ENCODE measurements at places on chromosomes 16 and 17.
A peak's percentile ranks its signal among the peaks of the same experiment; 100 is the strongest.

GRCh38 chr17:34598161-34598776 is 18.9 kb downstream of the TMEM132E start:
- DNase-seq = no peak

GRCh38 chr16:13823501-13823900 is 96.5 kb upstream of the ERCC4 start:
- no peak for DNase-seq

GRCh38 chr17:50725769-50726655 is 6.6 kb downstream of the LUC7L3 start:
- DNase-seq = no peak

- no peak for DNase-seq
Measured at GRCh38 chr17:17540278-17540906, 44.2 kb upstream of the RASD1 start.

- no peak for DNase-seq
Measured at GRCh38 chr17:81022344-81022676, 12.6 kb upstream of the BAIAP2 start.

DNA sequence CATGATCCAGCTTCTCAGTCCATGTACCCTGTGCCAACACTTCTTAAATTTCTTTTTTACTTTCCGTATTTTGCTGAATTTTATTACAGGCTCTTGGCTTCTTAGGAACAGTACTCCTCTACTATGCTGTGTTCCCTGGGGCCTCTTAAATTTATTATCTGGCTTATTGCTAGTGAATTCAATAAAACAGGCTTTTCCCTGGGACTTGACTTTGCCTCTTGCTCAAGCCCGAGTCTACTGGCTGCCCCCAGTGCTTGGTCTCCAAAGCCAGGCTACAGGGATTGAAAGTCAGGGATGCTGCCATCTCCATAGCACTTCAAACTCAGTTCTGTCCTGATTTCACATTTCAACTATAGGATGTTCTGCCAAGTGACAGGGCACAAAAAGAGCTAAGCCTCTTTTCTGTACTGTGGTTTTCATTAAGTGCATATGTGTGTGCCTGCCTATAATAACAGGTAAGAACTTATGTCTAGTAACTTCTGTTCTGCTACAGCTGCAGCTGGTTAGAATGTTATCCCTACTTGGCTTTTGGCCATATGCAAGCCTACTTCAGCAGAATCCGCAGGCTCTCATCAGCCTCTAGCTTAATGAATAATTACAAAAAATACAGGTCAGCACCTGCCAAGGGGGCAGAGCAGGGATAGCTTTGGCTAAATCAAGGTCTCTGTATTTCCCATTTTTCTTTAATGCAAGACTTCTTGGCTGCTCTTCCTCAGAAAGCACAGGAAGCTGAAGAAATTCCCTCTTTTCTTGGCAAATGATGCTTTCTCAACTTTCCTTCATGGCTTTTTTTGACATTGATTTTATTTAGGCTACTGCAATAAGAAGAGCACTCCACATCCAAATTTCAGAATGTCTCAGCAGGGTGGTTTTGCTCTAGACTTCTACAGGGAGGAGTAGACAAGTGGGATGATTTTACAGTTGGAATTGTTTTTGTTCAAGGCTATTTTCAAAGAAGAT is 8.2 kb downstream of the FAM20A start:
- DNase-seq = no peak

- DNase-seq = no peak
Measured at GRCh38 chr17:82126556-82127314, 28.7 kb upstream of the FASN start.

- no peak for DNase-seq
Measured at GRCh38 chr17:17698371-17698770, 17.1 kb downstream of the RAI1 start.

DNA sequence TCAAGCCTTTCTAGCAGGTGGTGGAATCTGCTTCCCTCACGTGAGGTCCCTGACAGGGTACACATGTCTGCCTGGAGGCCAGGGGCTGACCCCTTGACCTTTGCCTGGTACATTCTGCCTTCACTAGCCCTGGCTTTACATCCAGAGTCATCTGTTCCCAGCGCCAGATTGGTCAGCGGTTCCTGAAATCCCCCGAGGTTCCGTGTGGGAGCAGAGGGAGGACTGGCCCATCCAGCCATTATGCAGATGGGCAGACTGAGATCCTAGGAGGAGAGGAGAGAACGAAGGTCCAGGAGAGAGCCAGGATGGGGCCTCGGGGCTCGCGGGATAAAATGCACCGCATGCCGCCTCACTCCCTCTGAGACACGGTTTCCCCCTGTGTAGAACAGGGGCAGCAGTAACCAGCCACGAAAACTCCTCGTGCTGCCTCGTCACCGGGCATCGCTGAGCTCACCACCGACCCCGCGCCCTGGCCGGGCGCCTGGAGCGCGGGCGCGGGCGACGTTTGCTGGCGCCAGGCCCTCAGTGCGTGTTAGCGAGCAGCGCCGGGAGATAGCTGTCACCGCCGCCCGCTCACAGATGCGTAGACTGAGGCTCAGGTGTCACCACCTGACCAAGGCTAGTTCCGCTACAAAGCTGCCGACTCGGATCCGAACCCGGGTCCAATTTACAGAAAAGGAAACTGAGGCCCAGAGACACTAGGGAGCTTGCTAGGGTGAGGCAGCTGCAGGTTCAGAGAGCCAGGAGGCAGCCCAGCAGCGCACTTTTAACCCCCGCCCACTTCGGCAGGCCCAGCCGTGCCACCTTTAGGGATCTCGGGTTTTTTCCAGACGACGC is 811 bp upstream of the MAP2K3 start:
- DNase-seq = no peak

GRCh38 chr17:37490638-37491614 is 1.2 kb downstream of the DUSP14 start:
- peak; percentile 62 for DNase-seq

GRCh38 chr16:87259431-87259830 is 57.8 kb downstream of the C16orf95 start:
- no peak for DNase-seq

- DNase-seq = no peak
Measured at GRCh38 chr17:31511195-31511578, 119.7 kb downstream of the RAB11FIP4 start.

DNA sequence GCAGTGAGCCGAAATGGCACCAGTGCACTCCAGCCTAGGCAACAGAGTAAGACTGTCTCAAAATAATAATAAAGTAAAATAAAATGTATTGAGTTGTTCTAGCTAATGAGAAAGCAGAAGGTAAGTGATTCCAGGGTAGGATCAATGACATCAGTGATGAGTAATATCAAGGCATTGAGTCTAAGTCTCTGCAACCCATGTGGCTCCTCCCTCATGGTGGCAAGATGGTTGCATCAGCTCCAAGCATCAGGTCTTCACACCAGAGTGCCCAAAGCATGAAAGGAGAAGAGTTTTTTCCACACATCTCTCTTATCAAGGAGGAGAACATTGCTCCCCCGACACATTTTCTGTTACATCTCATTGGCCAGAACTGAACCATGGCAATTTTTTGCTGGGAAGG is 34.8 kb upstream of the GAS7 start:
- no peak for DNase-seq

DNA sequence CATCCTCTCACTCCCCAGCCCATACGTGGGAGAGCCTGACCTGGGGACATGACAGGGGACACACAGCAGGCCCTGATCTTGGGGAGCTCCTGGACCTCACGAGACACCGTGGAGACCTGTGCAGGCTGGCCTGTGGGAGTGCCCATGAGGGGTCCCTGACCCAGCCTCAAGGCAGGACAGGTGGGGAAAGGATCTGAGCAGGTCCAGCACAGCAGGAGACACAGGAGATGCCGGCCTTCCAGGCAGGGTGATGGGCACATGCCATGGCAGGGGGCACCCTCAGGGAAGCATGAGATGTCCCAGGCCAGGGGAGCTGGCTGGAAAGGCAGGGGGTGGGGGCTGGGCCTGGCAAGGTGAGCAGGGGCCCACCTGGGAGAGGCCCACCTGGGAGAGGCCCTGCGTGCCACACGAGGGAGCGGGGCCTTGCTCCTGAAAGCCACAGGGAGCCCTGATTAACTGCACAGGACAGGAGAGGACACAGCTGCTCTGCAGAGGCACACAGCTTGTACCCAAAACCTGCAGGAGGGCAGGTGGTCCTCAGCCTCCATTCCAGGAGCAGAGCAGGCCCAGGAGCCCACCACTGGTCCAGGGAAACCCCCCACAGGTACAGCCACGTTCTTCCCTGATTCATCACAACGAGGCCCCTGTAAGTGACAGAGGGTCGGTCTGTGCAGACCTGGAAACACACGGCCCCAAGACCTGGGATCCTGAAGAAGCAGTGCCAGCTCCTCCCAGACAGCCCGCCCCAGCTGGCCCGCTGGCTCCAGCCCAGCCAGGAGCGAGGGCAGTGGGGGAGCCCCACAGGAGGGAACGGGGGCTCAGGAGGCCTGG is 26.6 kb upstream of the KRT17 start:
- no peak for DNase-seq

- DNase-seq = no peak
Measured at GRCh38 chr17:81341516-81342268, 46.6 kb upstream of the SLC38A10 start.
